ENCODE measurements at places on chromosomes 11 and 22.

DNA sequence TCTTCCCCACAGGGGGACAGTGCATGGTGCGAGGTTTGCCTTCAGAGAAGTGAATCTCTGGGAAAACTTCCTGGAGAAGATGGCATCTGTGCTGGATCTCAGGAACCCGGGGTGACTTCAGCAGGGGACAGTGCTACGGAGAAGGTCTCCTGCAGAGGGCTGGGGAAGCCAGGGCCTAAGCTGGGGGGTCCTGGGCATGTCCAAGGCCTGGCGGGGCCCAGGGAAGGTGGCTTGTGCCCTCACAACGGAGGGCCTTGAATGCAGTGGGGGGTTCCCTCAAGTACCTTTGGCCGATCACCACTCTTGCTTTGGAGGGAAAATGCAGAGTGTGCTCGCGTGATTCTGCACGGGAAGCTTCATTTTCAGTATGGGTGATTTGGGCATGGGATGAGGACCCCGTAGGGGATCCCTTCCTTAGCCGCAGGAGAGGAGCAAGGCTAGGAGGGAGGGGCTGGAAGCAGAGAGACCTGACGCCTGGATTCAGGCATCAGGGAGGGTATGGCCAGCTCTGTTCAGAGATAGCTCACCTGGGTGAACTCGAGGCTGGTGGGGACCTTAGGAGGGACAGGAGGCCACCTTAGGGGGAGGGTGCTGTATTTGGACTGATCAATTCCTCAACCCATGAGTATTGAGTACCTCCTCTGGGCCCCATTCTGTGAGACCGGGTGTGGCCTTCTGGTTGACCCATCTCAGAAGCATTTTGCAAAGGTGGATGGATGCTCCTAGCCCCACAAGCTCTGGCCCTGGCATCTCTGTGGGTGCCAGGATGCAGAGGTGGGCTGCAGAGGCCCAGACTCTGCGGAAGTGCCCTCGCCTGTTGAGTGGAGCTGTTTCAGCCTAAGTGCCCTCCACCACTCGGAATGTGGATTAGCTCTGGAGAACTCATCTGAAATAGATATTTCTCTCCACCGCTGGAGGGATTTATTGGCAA lies 529.4 kb downstream of the TBC1D22A start:
- H3K4me3 ChIP-seq = no peak overlapping the region
- peaks cover 3% of the 10 kb centered on the region for H3K27me3 ChIP-seq
- H3K27ac ChIP-seq = no peak overlapping the region
- H3K4me1 ChIP-seq = no peaks in the 10 kb centered on the region

GRCh38 chr11:16293204-16293681 lies 63.1 kb downstream of the SOX6 start:
- no peaks in the 10 kb centered on the region for H3K27me3 ChIP-seq
- DNase-seq = no peak
- no peaks in the 10 kb centered on the region for H3K4me1 ChIP-seq
- H3K4me3 ChIP-seq = no peak overlapping the region
- no peak overlapping the region for H3K27ac ChIP-seq
- H3K36me3 ChIP-seq = no peaks in the 10 kb centered on the region

DNA sequence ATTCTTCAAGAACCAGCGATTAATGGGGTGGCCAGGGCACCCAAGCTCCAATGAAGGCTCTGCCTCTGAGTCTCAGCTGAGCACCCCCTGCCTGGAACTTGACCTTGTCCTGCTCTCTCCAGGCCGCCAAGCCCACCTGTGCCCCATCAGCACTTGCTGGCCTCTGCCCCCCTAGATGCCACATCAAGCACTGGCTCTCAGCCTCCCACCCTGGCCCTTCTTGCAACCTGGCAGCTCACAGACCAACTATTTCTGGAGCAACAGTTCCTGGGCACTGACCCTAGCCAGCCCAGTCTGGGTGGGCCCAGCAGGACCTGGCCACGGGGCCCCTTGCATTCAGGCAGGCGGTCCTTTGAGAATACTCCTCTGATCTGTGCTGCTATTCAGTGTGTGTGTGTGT lies 98.8 kb upstream of the PITPNB start:
- peaks cover 61% of the 10 kb centered on the region for H3K36me3 ChIP-seq
- no peaks in the 10 kb centered on the region for H3K27me3 ChIP-seq
- H3K4me3 ChIP-seq = no peak overlapping the region
- DNase-seq = no peak
- no peak overlapping the region for H3K27ac ChIP-seq
- H3K4me1 ChIP-seq = peaks cover 39% of the 10 kb centered on the region

- DNase-seq = no peak
- H3K27ac ChIP-seq = peak overlapping the region; percentile 83
- H3K4me3 ChIP-seq = no peak overlapping the region
- no peaks in the 10 kb centered on the region for H3K27me3 ChIP-seq
Observed at GRCh38 chr22:47921906-47922305, 1159.5 kb downstream of the TBC1D22A start.

GRCh38 chr11:111135101-111135500 lies 110.4 kb upstream of the POU2AF2 start:
- no peaks in the 10 kb centered on the region for H3K27me3 ChIP-seq
- no peak for DNase-seq
- H3K27ac ChIP-seq = no peak overlapping the region
- no peaks in the 10 kb centered on the region for H3K36me3 ChIP-seq
- H3K4me3 ChIP-seq = no peak overlapping the region

- no peak overlapping the region for H3K4me3 ChIP-seq
- DNase-seq = peak; percentile 16
- H3K36me3 ChIP-seq = no peaks in the 10 kb centered on the region
- no peaks in the 10 kb centered on the region for H3K27me3 ChIP-seq
- no peak overlapping the region for H3K27ac ChIP-seq
Observed at GRCh38 chr11:69799582-69799981, 19.6 kb downstream of the FGF3 start.

GRCh38 chr11:88799771-88800500 lies 265.8 kb downstream of the GRM5 start:
- H3K27me3 ChIP-seq = no peaks in the 10 kb centered on the region
- H3K4me1 ChIP-seq = peaks cover 14% of the 10 kb centered on the region
- no peak overlapping the region for H3K4me3 ChIP-seq
- H3K27ac ChIP-seq = no peak overlapping the region

DNA sequence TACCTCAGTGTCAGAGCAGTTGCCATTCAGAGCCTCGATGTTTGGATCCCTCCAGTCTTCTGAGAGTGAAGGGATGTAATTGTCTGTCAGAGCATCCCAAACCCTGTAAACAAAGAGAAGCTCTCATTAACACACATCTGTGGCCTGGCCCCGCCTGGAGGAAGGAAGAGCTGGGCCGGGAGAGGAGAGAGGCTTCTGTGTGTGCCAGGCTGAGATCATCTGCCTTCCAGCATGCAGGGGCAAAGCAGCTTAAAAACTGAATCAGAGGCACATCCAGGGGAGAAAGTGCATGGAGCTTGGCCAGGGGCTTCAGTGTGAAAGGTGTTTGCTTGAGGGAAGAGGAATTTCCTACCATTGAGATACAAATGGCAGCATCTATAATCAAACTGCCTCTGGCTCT lies 14.5 kb downstream of the FEZ1 start:
- H3K27ac ChIP-seq = no peak overlapping the region
- H3K36me3 ChIP-seq = no peaks in the 10 kb centered on the region
- H3K27me3 ChIP-seq = peaks cover 26% of the 10 kb centered on the region

GRCh38 chr11:64382586-64382985 lies 23.6 kb downstream of the RPS6KA4 start:
- H3K4me1 ChIP-seq = no peaks in the 10 kb centered on the region
- no peaks in the 10 kb centered on the region for H3K36me3 ChIP-seq
- H3K27me3 ChIP-seq = no peaks in the 10 kb centered on the region

DNA sequence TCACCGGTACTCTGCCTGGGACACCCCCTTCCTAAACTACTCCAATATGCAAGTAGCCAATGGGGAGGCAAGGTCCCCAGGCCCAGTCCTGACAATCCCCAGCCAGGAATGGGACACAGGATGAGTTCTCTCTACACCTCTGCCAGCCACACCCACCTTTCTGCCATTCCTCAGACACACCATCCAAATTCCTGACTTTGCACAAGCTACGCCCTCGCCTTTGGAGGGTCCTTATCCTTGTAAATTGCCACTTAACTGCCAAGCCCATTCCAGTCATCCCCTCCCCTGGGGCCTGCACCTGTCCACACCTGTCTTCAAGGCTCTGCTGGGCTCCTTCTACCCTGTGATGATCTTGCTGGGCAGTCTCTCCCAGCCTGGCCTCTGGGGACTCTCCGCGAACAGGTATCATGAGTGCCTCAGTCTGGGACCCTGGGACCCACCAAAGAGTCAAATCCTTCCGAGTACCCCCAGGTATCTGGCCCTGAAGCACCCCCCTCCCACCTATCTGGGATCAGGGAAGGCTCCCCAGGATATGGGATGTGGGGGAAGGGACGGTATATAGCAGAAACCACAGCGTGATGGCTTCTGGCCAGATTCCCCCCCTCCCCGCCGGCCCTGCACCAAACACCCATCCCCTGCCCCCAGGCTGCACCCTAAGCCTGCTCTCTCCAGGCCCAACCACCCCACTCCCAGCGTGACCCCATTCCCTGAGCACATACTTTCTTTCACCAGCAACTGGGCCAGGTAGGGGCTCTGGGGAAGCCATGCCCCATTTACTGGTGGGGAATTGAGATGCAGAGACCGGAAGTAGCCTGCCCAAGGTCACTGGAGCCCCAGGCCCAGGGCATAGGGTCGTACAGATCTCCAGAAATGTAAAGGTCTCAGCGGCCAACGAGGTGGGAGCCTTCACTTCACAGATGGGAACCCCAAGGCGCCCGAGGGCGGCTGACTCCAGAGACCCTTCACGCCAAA lies 806 bp downstream of the ARAP1 start:
- H3K4me1 ChIP-seq = peaks cover 35% of the 10 kb centered on the region
- H3K27ac ChIP-seq = peak overlapping the region; percentile 79
- H3K27me3 ChIP-seq = no peaks in the 10 kb centered on the region

DNA sequence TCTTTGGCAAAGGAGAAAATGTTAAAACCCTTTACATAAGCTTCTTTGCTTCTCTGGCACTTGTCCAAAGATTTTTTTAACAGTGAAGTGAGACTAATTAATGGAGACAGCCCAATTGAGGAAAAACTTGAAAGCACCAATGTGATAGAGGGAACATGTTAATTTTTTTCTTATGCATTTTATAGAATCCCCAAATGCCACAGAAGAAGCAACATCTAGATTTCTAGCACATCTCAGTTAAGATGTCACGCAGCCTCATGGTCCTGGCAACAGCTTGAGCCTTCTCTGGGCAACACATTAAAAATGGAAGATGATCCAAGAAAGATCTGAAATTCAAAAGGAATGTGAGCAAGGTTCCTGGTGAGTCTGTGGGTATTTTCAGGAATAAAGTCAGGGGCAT lies 48.5 kb downstream of the PACSIN2 start:
- no peaks in the 10 kb centered on the region for H3K27me3 ChIP-seq
- no peak overlapping the region for H3K27ac ChIP-seq
- H3K36me3 ChIP-seq = peaks cover 7% of the 10 kb centered on the region

GRCh38 chr11:134224710-134225664 lies 516 bp downstream of the VPS26B start:
- no peaks in the 10 kb centered on the region for H3K27me3 ChIP-seq

- H3K27ac ChIP-seq = no peak overlapping the region
- H3K4me1 ChIP-seq = no peaks in the 10 kb centered on the region
- no peak for DNase-seq
- no peaks in the 10 kb centered on the region for H3K36me3 ChIP-seq
Observed at GRCh38 chr22:25172153-25172552, 27.5 kb upstream of the CRYBB3 start.

DNA sequence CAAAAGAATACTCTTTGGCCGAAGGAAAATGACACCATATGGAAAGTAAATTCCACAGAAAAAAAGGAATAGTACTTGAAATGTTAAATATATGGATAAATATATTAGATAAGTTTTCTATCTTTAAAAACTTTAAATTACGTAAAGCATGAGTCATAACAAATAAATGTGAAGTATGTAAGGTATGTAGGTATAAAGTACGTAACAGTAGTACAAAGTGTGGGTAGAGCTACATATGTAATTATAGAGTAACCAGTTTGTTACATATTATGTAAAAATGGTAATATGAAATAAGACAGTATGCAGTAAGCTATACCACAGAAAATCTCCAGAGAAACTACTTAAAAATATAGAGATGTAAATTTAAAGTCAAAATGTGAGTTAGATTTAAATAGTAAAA lies 582.3 kb upstream of the CHORDC1 start:
- no peaks in the 10 kb centered on the region for H3K4me1 ChIP-seq
- no peak overlapping the region for H3K27ac ChIP-seq
- H3K36me3 ChIP-seq = no peaks in the 10 kb centered on the region
- H3K27me3 ChIP-seq = no peaks in the 10 kb centered on the region

DNA sequence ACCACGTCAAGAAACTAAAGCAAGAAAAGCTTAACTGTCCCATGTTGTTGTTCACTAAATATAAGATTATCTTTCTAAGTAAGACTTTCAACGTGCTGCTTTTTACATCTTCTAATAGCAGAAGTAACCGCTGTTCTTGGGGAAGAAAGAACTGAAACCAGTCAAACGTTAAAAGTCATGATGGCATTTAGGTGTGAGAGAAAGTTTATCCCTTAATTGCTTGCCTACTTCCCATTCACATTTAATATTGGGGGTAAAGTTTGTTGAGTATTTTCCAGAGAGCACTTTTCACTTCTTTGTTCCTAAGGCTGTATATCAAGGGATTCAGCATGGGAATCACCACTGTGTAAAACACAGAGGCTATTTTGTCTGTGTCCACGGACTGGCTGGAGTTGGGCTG lies 970 bp downstream of the OR5B21 start:
- H3K36me3 ChIP-seq = no peaks in the 10 kb centered on the region
- no peak overlapping the region for H3K27ac ChIP-seq
- H3K4me1 ChIP-seq = no peaks in the 10 kb centered on the region
- DNase-seq = no peak
- H3K4me3 ChIP-seq = no peak overlapping the region
- peaks cover 7% of the 10 kb centered on the region for H3K27me3 ChIP-seq

GRCh38 chr11:96189351-96189750 lies 153.6 kb downstream of the MAML2 start:
- H3K36me3 ChIP-seq = no peaks in the 10 kb centered on the region
- no peak for DNase-seq
- H3K27ac ChIP-seq = no peak overlapping the region

GRCh38 chr11:68431984-68432645 lies 28.4 kb upstream of the PPP6R3 start:
- no peak overlapping the region for H3K4me3 ChIP-seq
- H3K27ac ChIP-seq = no peak overlapping the region
- no peaks in the 10 kb centered on the region for H3K4me1 ChIP-seq
- no peaks in the 10 kb centered on the region for H3K27me3 ChIP-seq
- DNase-seq = no peak

DNA sequence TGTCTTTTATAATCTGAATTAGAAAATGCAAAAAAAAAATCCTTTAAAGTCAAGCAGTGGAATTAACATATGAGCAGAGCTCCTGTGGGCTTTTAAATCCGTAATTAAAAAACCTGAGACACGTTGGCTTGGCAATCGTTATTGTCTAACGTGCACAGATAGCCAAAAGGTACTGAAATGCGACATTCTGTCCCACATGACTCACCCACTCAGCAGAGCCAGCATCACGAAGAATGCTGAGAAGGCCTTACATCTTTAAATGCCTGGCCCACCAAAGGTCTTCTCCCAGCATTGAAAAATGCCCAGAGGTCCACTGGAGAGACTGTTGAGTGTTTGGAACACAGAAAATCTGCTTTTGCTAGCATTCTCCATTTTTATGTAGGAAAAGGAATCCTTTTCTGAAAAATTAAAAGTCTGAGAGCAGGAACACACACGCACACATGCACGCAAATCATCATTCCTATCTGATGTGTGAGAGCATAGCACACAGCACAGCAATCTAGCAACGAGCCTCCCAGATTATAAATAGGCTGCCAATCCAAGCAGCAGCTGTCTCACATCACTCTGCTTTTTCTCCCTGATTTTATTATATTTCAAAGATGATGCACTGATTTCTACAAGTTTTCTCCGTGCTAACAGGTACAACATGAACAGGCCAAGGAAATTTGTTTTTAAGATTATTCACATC lies 94.5 kb downstream of the PHF21A start:
- no peak overlapping the region for H3K27ac ChIP-seq
- no peaks in the 10 kb centered on the region for H3K4me1 ChIP-seq
- no peak for DNase-seq
- no peak overlapping the region for H3K4me3 ChIP-seq

Data from DND-41 (cell line).